ENCODE measurements at places on chromosomes 5 and 9.

- no peak for DNase-seq
Measured at GRCh38 chr5:65883461-65883860, 42.9 kb upstream of the ERBIN start.

DNA sequence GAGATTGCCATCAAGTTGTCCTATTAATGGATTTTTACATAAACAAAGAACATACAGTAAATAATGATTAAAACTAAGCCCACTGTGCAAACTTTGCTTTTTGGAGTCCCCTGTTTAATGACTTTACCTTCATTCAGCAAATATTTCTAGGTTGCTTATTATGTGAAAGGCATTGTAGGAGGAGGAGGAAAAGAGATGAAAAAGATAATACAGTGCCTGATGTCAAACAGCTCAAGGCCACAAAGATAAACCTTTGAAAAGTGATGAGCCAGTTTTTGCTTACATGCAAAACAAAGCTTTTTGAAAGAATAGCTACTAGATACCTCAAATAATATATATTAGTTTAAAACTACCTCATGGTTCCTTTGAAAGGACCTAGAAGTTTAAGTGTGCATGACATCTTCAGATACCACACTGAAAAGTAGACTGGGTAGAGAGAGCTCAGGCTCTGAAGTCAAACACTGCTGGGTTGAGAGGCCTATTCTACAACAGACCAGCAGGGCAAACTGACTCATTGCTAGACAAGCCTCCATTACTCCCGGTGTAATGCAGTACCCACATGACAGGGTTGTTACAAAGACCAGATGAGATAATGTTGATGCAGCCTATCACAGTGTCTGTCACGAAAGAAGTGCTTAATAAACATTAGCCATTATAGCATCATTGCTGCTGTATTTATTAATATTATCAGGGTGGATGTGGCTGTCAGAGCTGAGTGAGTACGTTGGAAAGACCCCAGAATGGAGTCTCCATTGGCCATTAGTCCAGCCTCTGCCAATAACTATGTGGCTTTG is 11.8 kb downstream of the DEPDC1B start:
- peak; percentile 70 for DNase-seq

DNA sequence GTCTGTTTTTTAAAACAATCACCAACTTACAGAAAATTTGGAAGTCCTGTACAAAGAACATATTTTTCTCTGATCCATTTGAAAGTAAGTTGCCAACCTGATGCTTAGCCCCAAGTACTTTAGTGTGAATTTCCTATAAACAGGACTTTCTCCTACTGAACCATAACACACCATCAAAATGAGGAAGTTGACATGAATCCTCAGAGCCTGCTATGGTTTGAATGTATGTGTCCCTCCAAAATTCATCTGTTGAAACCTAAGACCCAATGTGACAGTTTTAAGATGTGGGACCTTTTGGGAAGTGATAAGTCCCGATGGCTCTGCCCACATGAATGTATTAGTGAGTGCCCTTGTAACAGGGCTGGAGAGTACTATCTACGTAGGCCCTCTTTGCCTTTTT is 6.4 kb upstream of the ACOT12 start:
- no peak for DNase-seq

DNA sequence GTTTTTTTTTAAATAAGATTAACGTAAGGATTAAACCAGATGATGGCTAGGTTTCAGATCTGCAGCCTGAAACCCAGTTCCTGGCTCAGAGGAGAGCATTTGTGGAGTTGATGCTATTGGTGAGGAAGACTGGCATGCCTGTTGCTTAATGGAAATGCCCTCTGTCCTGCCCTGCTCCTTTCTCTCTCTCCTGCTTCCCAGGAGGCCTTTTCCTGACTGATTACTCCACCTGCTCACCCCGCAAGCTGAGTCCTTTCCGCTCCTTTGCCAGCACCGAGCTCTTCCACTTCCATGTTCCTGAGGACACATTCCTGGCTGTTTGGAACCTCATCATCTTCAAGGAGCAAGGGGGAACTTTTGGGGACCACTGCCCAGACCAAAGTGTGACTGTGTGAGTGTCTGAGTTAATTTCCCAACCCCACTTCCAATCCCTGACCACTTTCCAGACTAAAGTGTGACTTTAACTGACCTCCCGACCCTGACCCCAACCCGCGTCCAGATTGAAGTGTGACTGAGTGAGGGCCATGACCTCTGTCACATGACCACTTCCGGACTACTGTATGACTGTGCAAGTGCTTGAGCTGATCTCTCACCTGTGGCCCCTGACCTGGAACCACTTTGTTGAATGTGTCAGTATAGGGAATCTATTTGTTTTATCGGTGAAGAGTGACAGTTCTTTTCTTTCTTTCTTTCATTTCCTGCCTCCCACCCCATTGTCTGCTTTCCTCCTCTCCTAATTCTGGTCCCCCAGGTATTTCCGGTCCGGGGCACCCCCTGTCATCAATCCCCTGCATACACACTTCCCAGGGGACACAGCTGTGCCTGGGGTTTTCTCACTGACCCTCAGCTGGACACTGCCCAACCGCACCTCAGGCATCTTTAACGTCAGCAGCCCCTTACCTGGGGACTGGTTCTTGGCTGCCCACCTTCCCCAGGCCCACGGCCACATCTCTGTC is 5.5 kb downstream of the TMEM8B start:
- no peak for DNase-seq

DNA sequence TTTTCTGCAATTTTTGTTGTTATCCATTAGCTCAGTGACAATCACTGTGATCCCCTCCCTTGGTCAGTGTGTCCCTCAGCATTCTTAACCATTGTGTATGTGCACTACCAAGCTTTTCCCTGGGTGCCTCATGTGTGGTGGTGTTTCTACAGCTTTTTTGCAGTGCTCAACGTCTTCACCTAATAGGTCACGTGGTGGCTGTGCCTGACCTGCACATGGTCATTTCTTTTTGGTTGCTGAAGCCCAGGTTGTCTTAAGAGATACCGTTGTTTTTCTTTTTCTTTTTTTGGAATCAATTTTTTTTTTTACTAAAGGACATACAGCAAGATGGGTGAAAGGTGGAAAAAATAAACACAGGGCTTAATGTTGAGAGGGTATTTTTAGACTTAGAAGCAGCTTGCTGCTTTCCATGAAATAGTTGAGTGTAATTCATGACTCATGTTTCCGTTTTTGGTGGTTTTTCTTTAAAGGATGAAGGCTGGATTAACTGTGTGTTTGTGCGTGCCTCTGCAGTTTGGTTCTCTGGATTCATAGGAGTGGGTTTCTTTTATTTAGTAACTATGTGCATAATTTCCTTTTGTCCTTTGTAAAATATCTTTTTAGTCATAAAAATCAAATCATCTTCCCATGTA is 22.2 kb downstream of the SH3GL2 start:
- peak; percentile 59 for DNase-seq

GRCh38 chr9:91495450-91495849 is 71.8 kb upstream of the NFIL3 start:
- DNase-seq, result peak; percentile 28

DNA sequence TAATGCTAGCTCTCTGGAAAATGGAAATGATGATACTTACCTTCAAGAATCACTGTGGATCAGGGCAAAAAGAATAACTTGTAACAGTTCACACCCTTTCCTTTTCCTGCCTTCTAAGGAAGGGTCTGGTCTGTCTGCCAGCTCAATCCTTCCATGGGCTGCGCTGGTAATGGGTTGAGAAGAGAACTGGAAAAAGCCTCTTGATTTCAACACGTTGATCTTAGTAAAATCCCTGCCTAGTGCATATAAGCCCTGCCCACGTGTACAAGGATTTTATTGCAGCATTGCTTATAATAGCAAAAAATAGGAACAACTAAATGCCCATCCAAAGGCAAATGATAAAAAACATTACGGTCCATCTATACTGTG is 20.5 kb downstream of the C1QTNF2 start:
- DNase-seq, result no peak

DNA sequence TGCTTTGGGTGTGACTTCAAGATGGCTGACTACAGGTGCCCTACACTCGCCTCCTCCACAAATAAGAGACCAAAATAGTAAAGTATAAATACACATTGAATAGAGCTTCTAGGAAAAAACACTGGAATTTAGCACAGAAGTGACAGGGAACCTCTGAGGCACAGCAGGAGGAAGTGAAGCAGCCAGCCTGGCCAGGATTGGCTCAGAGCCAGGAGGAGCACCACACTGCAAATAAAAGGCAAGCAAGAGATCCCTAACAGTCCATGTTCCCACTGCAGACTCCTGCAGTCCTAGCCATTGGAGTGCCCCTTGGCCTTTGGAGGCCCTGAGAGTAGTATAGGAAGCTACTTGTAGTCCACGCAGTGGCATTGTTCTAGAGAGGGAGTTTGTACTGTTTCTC is 186.7 kb upstream of the TLX3 start:
- peak; percentile 3 for DNase-seq

DNA sequence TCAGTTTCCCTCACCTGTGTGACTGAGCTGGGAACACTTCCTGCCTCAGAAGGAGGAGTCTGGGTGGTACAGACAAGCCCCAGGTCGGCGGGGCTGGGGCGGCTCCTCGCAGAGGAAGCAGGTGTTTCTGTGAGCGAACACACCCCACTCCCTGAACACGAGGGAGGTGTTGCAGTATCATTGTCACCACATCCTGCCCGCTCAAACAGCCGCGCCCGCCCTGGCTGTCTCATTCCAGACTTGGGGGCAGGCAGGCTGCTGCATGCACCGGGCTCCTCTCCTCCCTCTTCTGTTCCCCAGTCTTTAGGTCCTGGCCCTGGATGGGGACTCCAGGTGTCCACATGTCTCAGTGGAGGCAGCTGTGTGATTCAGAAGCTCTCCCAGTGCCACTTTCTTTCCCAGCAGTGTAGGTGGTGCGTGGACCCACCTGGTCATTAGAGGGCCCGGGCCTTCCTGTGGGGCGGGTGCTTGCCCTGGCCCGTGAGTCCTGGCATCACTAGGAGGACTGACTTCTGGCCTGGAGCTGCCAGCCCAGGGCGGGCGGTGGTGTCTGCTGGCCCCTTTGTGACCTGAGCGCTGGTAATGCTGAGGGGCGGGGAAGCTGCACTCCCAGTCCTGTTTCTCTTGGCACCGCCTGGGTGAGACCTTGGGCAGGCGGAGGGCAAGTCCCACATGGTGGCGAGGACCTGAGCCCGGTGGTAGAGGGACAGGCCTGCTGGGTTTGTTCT is 18.3 kb upstream of the PHYHD1 start:
- DNase-seq, result no peak

DNA sequence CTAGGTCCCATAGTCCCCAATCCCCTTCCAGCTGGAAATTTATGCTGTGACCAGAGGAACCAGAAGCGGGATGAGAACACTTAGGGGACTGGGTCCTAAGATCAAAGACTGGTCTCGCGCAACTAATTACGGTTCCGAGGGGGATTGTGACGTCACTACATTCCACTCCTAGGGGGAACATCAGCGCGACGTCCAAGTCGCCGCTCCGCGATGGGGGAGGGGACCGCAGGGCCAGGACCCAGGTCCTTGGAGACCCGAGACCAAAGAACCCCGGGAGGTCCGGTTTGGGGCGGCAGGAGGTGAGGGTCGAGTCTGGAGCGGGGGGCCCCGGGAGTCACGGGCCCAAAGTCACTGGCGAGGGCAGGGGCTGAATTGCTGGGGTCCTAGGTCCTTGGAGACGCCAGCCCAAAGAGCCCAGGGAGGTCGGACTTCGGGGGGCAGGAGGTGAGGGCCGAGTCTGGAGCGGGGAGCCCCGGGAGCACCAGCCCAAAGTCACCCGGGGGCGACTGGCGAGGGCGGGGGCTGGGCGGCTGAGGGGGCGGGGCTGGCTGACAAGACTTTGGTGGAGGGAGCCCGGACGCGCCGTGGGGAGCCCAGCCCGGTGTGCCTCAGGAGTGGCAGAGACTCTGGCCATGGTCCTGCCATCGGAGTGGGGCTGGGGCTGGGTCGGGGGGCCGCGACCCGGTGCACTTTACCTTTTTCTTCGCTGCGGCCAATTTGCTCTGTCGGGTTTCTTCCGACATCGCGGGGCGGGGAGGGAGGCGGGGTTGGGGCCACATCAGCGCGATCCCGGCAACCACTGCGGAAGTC is at the start of gene GOLGA2:
GOLGA2 (minus strand) TSS at position 810 of the 810 bp plus-strand sequence; CDS start at position 779, 31 bp downstream.
- DNase-seq, result peak; percentile 50

DNA sequence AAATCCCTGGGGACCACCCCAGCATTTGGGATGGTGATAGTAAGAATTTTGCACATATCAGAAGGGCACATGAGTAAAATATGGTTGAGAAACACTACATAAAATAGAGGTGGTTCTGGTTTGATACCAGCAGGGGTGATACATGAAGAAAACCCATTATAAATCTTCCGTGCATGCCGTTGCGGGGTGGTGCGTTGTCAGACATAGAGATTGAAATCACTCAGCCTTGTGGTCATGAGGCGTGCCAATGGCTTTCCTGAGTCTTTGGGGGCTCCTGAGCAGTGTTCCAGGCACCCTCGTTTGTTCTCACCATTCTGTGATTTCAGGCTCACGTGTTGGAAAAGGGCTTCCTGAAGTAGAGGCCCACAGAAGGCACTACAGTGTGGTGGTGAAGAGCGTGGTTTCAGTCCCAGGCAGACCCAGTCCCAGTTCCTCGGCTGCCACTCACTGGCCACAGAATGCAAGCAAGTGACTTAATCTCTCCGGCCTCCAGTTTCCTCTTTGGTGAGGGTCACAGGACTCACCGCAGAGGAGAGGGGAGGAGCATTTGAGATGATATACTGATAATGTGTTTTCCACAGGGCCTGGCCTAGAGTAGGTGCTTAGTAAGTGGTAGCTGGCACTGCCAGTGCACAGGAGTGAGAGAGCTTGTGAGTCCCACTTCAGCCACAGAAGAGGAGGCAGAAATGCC is 20.5 kb upstream of the GLRX start:
- DNase-seq, result peak; percentile 82

- DNase-seq, result peak; percentile 63
Measured at GRCh38 chr5:72937517-72938061, 18.3 kb upstream of the FCHO2 start.

DNA sequence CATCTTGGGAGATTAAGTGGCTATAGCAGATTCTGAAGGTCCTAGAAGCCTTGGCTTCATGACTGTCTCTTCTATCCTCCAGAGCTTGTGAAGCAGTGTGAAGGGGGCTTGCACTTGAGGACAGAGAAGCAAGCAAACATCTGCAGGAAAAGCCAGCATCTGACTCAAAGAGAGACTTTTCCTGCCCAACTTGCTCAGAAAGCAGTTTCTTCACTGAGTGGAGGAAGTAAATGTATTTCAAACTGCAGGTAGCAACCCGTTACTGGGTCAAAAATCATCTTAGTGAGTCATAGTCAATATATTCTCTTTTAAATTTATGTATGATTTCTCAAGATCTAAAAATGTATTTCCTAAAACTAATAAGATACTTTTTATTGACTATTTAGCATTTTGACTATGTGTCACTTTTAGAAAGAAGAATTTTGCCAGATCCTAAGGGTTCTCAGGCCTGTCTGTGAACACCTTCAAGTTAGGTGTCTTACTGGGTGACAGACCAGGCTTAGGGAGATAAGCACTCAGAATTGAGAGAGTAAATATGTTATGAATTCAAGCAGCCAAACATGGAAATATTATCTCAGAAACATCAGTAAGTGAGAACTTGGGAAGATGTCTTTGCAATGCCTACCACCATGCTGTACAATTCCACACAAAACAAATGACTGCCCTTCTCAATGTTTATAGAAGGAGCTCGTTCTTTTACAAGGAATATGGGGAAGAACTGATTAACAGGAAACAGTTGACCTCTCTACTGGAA is 72.6 kb upstream of the DMAC1 start:
- DNase-seq, result no peak
